ENCODE measurements at places on chromosomes 5 and 9.

- no peak for DNase-seq
Observed at GRCh38 chr9:108994695-108995094, 18.6 kb downstream of the CTNNAL1 start.

DNA sequence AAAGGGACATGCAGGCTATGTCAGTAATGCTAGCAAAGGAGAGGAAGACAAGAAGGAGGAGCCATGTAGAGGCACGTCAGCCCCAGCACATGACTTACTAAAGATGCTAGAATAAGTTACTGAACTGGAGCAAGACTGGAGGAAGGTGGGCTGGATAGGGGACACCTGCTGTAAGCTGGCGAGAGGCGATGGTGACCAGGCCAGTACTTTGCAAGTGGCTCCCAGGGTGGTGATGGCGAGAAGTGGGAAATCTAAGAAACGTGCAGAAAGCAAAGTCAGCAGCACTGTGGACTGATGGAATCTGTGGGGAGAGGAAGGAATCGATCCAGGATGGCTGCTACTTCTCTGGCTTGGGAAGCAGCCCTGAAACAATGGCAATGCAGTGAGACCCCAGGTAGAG, 617.1 kb upstream of the ADAMTS16 start:
- DNase-seq, result no peak

- no peak for DNase-seq
Observed at GRCh38 chr9:94985649-94986048, 259.1 kb downstream of the AOPEP start.

DNA sequence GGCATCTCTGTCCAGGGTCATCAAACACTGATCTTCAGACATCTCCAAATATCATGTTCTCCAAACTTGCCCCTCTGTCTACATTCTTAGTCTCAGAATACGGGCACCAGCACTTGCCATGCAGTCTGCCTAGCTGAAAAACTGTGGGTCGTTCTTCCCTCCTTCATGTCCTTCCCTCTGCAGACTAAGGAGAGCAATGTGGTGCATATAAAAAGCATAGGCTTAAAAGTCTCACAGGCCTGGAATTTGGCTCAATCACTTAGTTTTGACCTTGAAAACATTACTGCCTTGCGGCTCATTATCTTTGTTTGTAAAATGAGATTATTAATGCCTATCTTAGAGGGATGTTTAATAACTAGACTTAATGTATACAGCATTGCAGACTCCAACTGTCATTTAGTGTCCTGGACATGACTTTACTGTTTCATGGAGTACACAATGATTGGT, 362.8 kb downstream of the NPR3 start:
- no peak for DNase-seq

DNA sequence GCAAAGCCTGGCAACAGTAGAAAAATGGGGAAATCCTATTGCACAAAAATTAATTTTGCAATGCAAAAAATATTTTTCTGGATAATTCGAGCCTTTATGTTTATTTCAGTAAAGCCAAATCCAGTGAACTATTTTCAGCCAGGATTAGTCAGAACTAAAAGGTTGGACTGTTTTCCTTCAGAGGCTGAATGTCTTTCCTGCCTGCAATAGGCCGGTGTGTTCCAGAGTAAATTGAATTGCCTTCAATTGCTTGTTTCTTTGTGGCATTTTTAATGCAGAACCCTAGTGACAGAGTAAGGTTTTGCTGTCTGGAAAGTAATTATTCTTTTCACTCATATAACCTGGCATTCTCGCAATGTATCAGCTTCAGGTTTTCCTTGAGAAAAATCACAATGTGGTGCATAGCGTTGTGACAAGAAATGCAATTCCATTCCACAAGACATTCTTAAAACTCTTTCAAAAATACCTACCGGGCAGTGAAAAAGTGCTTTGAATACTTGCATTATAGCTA, 183.7 kb downstream of the GLIS3 start:
- no peak for DNase-seq

GRCh38 chr5:158718738-158719505, 380.8 kb downstream of the EBF1 start:
- DNase-seq, result no peak

- DNase-seq, result no peak
Observed at GRCh38 chr5:53211799-53212198, 102.2 kb upstream of the MOCS2 start.

DNA sequence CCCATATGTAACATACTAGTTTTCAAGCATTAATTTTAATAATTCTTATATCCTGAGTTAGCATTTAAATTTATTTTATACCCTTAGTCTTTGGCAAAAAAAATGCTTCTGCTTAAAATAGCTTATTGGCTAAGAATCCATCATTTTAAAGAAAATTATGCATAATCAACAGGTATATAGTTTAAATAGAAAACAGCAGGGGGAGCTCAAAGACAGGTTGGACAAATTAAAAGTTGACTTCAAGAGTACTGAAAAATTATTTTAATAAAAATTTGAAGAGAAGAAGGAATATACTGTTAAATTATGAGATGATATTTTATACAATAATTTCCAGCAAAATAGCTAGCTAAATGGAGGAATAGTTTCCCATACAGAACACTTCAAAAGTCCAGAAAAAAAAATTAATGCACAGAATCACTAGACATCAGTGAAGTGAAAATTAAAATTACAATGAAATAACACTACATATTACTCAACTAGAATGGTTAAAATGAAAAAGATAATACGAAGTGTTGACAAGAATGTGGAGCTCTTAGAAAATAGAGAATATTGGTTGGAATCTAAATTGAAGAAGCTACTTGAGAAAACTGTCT, 387.1 kb downstream of the PDE4D start:
- no peak for DNase-seq

- DNase-seq, result no peak
Observed at GRCh38 chr5:113039229-113039933, 62.8 kb downstream of the DCP2 start.

DNA sequence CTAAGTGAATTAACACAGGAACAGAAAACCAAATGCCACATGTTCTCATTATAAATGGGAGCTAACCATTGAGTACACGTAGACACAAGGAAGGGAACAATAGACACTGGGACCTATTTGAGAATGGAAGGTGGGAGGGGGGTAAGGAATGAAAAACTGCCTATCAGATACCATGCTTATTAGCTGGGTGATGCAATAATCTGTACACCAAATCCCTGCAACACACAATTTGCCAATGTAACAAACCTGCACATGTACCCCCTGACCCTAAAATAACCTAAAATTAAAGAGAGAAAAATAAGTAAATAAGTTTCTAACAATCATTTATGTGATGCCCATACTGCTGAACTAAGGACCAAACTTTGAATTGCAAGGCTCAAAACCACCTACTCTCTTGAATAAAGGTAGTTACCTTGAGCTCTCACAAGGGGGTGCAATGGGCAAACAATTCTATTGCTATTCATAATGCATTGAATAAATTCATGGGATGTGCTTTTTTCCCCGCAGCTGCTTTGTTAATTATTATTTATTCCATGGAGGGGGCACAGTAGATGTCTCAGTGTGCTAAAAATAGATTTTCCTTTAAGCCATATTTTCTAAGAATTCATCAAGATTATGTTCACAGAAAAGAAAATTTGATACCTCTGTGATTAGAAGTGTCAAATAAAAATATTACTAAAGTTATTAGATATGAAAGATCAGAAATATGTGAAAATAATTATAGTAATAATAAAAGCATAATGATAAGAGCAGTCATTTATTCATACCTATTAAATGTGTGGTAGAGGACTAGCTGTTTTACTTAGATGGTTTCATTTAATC, 76.2 kb upstream of the PTPN3 start:
- DNase-seq, result no peak

GRCh38 chr9:109893241-109893640, 113.2 kb downstream of the PALM2AKAP2 start:
- DNase-seq, result no peak

- DNase-seq, result no peak
Observed at GRCh38 chr5:151926188-151926587, 1.5 kb upstream of the GLRA1 start.

Measured in stimulated activated CD4-positive, alpha-beta T cell treated with anti-CD3 and anti-CD28 coated beads, Interleukin-1b, Interleukin-23, amount 100 ng/mL, for 1 hour (primary cell).